ENCODE measurements at places on chromosomes 3 and 15.

- DNase-seq: no peak
These were observed 623.3 kb downstream of the NSUN3 start for GRCh38 chr3:94686208-94686607.

GRCh38 chr15:27045796-27046195 lies 74.8 kb downstream of the GABRG3 start:
- DNase-seq: no peak

DNA sequence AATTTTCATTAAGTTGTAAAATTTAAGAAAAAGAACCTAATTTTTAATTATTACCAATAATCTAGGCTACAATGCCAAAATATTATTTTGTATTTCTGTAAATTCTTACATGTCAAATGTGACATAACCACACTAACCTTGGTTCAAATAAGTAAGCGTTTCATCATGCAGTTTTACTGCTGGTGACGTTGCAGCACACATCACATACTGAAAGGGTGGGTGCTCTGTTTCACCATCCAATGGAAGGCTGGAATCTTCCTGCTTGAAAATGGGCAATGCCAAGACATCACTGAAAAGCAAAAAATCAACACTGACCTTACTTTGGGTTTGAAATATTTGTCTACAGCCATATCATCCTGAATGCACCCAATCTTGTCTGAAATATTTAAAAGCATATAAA lies 14.8 kb downstream of the UBP1 start:
- DNase-seq: no peak

- DNase-seq: no peak
These were observed 144.0 kb downstream of the SEMA6D start for GRCh38 chr15:47861111-47861903.

DNA sequence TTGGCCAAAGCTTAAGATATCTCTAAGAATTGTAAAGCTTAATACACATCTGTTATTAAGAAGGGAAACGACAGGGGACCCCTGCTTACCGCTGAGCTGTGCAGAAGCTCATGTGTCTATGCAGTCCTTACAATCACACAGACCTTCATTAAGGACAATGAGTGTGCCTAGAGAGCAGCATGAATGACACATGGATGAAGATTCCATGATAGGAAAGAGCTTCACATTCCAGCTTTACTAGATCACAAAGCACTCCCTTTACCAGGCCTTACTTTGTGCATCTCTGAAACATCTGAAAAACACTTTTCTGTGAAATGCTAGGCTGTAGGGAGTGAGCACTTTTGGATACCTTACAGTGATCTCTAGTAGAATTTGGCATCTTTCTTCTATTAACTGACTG lies 32.0 kb downstream of the RNF168 start:
- DNase-seq: no peak

- no peak for DNase-seq
These were observed 181.8 kb downstream of the MCTP2 start for GRCh38 chr15:94412979-94413746.

DNA sequence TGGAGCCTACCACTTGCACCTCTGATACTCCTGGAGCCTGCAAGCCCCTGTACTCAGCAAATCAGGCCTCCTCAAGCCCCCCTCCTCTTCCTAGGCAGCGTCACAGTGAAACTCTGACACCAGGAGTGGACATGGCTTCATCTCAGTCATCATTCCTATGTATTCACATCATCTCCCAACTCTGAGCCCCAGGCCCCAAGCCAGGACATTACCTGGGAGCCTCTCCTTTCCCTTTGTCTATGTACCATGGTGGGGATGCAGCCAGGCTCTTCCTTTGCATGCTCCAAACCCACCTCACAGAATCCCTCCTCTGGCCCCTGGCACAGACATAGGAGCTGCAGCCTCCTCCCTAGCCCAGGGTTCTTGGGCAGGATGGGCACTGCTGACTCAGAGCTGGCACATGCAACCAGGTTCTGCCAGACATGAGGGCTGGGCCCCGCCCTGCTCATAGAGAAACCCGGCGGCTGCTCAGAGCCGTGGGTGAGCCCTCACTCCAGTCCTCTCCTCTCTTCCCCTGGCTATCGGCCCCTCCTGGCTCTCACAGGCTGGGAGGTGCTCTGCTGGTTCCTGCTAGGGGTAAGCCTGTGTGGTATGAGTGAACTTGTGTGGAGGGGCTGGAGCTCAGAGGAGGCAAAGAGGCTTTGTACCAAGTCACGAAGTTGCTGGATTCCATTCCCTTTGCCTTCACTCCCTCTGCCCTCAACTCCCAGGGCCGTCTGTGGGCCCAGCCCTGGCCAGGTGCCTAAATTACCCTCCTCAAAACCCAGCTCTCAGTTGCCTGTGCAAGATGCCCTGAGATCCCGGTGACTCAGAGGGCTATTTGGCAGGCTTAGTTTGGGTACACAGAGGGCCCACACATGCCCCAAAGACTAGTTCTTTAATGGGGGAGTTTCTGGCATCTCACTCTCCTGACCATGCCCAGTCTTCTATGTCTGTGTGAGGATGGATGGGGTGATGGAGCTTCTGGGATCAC lies 1.9 kb upstream of the PLCD1 start:
- DNase-seq: no peak

- DNase-seq: no peak
These were observed at the start of gene EPHA6 for GRCh38 chr3:96813820-96814650. Gene EPHA6, plus strand, starts transcription at chr3:96814594.

DNA sequence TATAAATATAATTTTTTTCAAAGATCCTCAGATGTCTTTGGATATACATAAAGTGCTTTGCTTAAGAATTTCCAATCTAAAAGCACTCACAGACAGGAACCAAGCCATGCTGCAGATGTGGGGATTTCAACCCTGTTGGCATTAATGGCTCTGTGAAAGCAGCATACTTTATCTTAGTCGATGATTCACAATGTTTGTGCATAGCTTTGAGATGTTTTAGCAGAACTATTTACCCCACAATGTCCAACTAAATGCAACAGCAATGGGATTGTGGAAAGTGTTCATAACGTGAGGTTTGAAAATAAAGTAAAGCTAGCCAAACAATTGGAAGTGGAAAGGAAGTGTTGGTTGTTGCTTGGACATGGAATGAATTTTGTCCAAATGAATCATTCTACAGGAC lies 371.4 kb downstream of the SOX2 start:
- no peak for DNase-seq

DNA sequence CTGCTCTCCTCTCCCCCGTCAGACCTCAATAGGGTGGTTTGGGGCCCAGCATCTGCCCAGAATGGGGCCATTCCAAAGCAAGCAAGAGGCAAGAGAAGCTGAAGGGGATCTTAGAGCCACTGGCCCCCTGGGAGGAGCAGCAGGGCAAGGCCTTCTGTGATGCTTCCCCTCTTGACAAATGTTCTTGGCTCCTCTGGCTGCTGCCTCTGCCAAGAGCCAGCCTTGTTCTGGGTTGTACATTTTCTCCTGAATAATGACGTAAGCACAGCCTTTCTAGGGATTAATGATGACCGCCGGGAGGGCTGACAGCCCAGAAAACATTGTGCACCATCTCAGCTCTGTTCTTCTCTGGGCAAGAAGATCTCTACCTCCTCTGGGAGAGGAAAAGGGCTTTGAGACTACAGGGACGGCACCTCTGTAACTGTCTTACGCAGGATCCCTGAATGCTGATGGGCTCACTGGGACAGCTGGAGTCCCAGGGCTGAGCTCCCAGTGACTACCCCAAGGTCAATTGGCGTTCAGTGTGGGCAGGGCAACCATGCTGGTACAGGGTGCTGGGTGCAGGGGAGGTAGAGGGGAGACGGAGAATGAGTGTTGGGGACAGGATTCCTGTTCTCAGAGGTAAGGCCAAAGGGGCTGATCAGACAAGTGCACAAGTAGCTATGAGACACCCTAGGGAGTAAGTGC lies 253.3 kb downstream of the FAM43A start:
- no peak for DNase-seq

- DNase-seq: no peak
These were observed 28.8 kb downstream of the GBE1 start for GRCh38 chr3:81732642-81733041.

- peak; percentile 57 for DNase-seq
These were observed 4.3 kb downstream of the DAZL start for GRCh38 chr3:16600780-16601536.

DNA sequence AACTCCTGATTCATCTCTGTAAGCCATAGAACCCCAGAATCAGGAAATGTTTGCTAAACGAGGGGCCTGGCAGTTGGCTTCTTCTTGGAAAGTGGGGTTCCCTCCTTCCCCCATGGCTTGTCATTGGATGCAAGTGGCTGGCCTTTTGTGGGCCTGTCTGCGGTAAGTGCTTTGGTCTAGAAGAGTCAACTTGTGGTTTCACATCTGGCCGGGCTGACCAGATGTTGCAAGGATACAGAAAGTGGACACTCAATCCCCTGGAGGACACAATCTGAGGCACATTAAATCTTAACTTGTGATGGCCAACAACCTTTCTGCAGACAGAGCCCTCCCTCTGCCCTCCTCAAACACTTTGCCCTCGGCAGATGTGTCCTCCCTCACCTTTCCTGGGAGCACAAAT lies 1.1 kb downstream of the FAH start:
- no peak for DNase-seq

- DNase-seq: no peak
These were observed 29.4 kb downstream of the TTC14 start for GRCh38 chr3:180631317-180631716.

DNA sequence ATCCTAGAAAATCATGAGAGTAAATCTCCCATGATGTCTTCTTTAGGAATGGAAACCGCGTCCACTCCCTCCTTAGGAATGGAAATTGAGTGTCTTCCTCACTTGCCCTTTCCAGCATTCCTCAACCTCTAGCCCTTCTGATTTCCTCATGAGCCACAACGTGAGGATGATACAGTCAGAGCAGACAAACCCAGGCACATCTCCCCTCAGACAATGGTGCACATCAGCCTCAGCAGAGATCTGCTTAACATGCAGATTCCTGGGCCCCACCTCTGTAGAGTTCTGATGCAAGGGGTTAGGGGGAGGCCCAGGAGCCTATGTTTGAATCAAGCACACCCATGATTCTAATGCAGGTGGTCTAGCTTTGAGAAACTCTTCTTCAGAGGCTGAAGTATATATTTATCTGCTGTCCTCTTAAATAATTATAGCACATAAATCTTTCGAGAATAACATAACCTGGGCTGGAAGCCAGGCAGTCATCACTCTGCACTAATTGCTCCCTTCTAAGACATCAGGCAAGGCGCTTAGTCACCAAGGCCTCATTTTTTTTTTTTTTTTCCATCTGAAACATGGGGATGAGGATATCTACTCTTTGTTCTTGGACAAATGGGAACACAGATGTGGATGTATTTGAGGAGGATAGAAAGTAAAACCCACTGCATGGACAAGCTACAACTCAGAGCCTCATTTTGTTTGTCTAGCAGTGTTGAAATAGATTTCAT lies 81.7 kb downstream of the PRICKLE2 start:
- no peak for DNase-seq

GRCh38 chr3:137988982-137989381 lies 21.0 kb upstream of the CLDN18 start:
- DNase-seq: no peak

DNA sequence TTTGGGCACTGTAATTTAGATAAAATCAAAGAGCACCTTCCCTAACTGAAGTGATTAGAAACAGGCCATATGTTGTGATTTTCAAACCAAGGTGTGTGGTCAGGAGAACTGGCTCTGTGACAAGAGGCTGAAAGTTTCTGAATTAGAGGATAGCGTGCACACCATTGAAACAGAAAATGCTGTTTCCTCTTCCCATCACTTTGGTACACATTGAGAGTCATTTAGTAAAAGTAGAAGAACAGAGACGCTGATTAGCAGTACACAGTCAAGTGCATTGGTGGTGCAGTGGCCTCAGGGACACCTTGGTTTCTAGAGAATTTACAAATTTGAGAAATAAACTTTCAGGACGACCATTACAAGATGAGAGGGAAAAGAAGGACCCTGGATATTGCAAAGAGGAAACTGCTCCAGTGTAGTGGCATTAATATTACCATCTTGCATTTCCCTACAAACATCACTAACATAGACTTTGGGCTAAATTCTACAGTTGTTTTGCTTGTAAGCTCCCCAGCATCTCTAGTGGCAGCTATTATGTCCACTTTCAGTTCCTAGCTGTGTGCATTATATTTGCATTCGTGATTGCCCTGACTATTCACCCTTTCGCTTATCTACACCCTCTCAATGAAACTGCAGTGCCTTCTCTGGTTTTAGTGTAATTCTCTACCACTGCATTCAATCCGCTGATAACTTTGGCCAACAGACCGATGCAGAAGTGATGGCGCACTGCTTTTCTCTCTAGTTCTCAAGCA lies 728.1 kb upstream of the GRM7 start:
- DNase-seq: no peak

DNA sequence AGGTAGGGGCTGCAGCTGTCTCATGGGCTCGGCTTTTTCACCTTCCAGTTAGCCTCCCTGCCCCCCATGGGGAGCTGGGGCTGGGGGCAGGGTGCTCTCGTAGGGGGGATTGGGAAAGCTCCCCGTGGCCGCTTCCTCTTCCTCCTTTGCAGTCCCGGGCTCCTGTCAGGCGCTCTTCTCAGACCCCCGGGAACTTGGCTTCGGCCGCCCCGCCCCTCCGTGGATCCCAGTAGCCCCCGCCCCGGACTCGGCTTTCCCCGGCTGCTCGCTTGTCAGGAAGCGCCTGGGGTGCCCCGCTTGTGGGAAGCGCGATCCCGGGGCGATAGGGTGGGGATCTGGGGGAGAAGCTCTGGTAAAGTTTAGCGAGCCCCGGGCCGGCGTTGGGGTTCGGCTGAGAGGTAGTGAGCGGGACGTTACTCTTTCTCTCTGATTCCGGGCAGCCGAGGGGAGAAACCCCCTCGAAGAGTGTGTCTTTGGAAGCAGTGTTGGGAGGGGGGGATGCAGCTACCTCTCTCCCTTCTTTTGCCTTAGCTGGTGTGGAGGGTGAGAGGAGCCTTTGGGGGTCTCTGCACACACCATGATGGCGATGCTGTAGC lies 611 bp downstream of the PIAS1 start:
- DNase-seq: peak; percentile 8

DNA sequence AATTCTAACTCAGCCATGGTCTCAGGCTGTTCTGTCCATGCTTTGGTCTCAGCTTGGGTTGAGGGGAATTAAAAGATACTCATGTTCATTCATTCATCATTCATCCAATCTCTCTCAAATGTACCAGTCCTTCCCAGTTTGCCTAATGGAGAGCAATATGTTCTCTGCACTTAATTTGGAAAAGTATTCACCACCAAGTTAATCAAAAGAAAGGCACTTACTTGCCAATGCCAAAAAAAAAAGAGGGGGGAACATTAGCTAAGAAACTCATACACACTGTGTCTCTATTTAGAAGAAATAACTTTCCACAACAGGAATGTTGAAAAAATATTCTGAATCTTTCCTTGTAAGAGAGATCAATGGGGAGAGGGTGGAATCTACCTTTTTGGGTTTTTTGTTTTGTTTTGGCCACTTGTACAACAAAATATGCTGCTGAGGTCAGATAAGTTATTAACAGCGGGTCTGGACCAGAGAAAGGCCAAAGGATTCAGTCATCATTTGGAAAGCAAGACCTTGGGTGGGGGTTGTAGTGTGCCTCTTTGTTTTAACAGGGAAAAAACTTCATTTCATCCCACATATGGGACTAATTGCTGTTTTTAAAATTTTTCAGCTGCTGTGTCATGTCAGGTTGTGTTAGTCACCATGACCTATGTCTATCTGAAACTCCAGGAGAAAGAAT lies 152.3 kb downstream of the FBN1 start:
- no peak for DNase-seq

GRCh38 chr3:95460274-95460673 lies 1354.1 kb upstream of the EPHA6 start:
- DNase-seq: no peak

Measured in stimulated activated CD8-positive, alpha-beta memory T cell treated with anti-CD3 and anti-CD28 coated beads, Interleukin-7, amount 100 ng/mL, for 1 hour (primary cell).